ENCODE measurements at places on chromosomes 16 and 17. TPM values are rescaled to one million over a fixed set of nuclear protein-coding genes. Genes with fewer than 3 reads are reported as not detected.

The CDT1 gene
- 20.9 TPM for polyA plus RNA-seq

The METTL2A gene
- 23.0 TPM for polyA plus RNA-seq

GRCh38 chr17:38706505-38707216 is 1.6 kb downstream of the MLLT6 start:
- no peak for DNase-seq

- no peak for DNase-seq
These were observed 42.2 kb downstream of the CCDC57 start for GRCh38 chr17:82170412-82170961.

- no peak for DNase-seq
These were observed 313.7 kb downstream of the SEC14L1 start for GRCh38 chr17:77454242-77455095.

The INCA1 gene
- 9.3 TPM for polyA plus RNA-seq

- no peak for DNase-seq
These were observed 12.9 kb downstream of the NLRC3 start for GRCh38 chr16:3564130-3564888.

- no peak for DNase-seq
These were observed 2.5 kb upstream of the CLTC start for GRCh38 chr17:59617156-59617732.

GRCh38 chr17:4003131-4003500 is 38.9 kb upstream of the ATP2A3 start:
- no peak for DNase-seq

The TRIM65 gene
- 11.0 TPM for polyA plus RNA-seq

DNA sequence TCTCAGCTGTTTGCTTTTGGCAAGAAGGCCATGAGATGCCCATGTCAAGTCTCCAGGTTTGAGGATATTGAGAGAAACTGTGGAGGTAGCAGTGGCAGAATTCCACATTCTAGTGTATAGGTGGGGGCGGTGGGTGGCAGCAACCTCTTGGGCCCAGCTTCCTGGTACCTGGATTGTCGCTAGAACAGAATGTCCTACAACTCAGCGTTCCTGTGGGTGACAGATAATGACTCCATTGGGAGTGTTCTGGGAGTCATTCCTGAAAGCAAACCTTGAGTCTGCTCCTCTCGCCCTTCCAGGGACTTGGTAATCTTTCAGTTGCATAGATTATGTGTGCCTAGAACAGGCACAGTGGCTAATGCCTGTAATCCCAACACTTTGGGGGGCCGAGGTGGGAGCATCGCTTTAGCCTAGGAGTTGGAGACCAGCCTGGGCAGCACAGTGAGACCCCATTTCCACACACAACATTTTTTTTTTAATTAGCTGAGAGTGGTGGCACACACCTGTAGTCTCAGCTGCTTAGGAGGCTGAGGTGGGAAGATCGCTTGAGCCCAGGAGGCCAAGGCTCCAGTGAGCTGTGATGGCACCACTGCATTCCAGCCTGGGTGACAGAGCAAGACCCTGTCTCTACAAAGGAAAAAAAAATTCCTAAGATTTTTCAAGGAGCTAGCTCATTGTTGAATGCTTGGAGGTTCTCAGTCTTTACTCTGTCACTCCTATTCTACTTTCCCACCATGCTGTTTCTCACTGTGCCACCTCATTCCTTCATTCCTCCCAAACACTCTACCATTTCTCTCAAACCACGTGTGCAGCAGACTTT is 37.9 kb upstream of the METTL16 start:
- no peak for DNase-seq

DNA sequence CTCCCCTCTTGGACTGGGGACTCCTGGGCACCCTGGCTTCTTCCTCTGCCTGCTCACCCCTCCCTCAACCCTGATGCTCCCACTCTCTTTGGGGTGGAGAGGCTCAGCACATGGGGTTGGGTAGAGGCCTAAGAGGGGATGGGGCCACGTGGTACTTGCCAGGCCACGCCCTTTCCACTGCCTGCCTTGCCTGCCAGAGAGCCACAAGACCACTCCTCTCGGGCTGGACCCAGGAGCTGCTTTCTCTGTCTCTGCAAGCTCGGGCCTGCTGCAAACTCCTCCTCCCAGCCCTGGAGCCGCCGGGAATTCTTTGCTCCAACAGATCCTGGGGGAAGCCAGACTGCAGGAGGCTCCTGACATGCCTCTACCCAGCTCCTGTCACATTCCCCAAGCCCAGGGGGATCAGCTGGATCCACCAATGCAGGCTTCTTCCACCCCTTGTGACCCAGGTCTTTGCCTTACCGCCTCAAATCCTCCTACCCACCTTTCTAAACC is 11.8 kb downstream of the DLX4 start:
- DNase-seq = no peak

DNA sequence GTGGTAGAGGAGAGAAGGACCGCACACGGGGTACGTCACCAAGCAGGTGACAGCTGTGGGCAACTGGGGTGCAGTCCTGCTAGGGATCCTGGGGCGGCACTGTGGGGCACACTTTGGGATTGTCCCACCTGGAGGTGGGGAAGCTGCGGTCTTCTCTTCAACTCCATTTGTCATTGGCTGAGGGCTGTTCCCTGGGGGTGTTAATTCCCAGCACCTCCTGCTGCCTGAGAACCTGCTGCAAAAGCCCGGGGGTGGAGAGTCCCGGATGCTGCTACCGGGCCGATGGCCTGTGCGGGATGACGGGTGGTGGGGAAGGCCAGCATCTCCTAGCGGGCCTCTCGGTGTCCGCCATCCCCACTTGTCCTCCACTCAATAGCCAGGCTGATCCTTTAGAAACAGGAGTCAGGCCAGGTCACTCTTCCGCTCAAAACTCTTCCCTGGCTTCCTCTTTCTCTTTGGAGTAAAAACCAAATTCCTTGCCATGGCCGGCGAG is 100.2 kb downstream of the CYLD start:
- no peak for DNase-seq

The QRICH2 gene
- 11.8 TPM for polyA plus RNA-seq

DNA sequence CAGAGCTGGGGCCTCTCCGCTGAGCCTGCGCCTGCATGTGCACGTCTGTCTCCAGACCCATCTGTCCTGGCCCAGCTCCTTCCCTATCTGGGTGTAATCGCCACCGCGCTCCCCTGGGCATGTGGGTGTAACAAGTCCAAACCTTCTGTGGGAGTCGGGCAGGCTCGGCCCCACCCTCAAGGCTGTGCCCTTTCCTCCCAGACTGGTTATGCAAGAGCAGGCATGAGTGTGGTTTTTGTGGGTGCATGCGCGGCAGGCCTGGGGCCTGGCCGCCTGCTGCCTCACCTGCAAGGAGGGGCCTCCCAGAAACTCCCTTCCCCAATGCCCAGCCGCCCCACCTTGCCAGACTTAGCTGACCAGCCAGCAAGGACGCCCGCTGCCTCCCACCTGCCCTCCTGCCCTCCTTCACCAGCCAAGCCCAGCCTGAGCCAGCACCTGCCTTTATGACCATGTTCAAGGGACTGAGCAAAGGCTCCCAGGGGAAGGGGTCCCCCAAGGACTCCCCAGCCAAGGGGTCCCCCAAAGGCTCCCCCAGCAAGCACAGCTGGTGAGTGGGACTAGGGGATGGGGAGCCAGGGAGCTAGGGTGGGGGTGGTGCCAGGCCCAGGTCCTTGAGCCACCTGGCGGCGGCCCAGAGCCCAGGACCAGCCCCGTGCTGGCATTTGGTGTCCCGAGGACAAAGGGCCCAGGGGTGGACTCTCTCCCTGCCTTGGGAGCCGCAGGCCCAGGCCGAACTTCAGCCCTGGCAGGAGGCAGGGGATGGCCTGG is at the start of gene EVPLL:
EVPLL (plus strand) TSS at position 342 of the 768 bp plus-strand sequence. CDS start 3,160 bp downstream, outside the sequence.
- DNase-seq = no peak

- no peak for DNase-seq
These were observed 407.5 kb upstream of the HSBP1 start for GRCh38 chr16:83400234-83400633.

GRCh38 chr17:29167393-29168078 is 12.7 kb downstream of the MYO18A start:
- no peak for DNase-seq

GRCh38 chr16:56269281-56269680 is 78.0 kb downstream of the GNAO1 start:
- no peak for DNase-seq

DNA sequence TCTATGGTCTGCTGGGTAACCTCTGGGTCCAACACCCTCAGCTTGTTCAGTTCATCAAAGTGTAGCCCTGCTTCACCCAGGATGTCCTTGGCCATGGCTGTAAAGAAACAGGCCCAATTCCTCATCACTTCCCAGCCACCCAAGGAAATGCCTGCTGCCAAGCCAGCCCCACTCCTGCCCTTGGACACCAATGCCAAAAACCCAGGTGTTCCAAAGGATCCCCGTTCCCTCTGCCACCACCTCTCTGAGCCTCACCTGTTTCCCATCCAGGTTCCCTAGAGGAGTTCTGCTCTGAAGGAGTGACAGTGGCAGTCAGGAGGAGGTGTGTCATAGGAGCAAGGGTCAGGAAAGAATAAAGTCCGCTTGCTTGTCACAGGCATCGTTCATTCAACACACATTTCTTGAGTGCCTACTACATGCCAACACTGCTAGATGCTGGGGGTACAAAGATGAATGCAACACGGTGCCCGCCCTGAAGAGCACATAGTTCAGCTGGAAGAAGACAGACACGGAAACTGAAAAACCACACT is 3.3 kb downstream of the IFT20 start:
- DNase-seq = no peak

The BCL6B gene
- polyA plus RNA-seq = 20.0 TPM

The TNFAIP1 gene
- polyA plus RNA-seq = 39.9 TPM

DNA sequence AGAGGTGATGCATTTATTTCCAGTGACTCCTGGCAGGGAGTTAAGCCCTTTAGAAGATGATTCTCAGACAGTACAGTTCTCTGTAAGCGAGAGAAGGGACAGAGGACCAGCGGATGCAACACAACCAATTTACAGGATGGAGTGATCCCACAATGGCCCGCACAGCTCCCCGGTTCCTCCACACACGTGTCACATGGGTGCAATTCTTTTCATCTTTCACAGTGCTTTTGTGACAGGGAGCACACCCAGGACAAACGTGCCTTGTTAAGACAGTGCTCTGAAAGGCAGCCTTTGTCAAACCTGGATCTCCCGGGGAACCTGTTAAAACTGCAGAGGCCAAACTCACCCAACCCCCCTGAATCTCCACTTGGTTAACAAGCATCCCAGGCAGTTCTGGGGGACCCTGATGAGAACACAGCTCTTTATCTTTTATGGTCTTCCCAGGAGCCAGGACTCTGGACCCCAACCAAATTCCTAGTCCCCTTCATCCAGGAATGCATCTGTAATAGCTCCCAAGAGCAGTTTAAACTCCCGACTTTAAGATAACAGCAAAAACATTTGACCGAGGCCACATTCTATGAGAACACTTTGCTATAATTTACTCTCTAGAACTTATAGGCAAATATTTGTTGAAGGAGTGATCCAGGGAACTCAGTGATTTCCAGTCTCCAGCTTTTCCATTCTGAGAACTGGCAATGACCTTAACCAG is 134.9 kb upstream of the CDH5 start:
- no peak for DNase-seq

GRCh38 chr17:78517421-78517820 is 59.8 kb downstream of the DNAH17 start:
- no peak for DNase-seq

DNA sequence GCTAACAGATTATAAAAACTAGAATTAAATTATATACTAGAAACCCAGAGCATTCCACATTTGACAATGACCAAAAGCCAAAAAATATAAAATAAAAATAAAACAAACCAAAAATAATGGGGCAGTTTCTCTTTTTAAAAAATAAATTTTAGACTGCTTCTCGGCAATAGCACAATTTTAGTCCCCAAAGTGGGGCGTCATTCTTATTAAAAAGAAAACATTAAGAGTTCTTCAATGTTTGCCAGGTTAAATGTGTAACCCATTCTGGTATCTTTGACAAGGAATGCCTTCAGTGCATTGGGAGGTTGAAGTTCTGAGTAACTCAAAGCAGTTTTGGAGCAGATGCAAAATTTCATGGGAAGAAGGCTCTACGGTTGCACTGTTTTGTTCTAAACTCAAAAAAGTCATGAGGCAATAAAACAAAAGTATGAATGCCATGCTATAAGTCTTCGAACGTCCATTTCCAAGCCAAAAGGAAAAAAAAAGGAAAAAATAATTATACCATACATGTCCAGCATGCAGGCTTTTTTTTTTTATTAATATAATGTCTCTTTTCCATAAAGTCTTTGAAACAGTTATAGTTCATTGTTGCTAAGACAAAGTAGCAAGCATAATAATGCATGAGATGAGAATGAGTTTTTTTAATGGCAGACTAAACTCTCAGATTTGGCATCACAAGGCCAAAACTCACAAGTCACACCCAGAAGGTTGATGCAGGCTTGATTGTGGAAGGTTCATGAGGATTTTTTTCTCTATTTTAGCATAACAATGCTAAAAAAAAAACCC is 3.1 kb downstream of the MAF start:
- no peak for DNase-seq

The ASIC2 gene
- 1.3 TPM for polyA plus RNA-seq

The SLC6A2 gene
- polyA plus RNA-seq = 0.16 TPM

The TIMP2 gene
- 719 TPM for polyA plus RNA-seq

GRCh38 chr16:13435873-13436474 is 484.0 kb upstream of the ERCC4 start:
- no peak for DNase-seq

The BCL7C gene
- 51.7 TPM for polyA plus RNA-seq

DNA sequence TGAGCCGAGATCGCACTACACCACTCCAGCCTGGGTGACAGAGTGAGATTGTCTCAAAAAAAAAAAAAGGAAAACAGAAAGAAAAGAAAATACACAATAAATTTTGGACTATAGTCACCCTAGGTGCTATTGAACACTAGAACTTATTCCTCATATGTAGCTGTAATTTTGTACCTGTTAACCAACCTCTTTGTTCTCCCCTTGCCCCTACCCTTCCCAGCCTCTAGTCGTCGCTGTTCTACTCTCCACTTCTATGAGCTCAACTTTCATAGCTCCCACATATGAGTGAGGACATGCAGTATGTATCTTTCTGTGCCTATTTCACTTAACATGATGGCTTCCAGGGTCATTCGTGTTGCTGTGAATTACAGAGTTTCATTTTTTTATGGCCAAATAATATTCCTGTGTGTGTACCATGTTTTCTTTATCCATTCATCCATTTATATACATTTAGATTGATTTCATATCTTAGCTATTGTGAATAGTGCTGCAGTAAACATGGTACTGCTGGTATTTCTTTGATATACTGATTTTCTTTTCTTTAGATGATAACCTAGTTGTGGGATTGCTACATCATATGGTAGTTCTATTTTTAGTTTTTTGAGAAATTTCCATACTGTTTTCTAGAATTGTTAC is 28.3 kb downstream of the VPS35L start:
- peak; percentile 12 for DNase-seq

The PMM2 gene
- 22.1 TPM for polyA plus RNA-seq

The PERCC1 gene
- polyA plus RNA-seq = not detected

Data from left renal pelvis (tissue), 4 donors.